ENCODE measurements at places on chromosomes 11 and 22.

DNA sequence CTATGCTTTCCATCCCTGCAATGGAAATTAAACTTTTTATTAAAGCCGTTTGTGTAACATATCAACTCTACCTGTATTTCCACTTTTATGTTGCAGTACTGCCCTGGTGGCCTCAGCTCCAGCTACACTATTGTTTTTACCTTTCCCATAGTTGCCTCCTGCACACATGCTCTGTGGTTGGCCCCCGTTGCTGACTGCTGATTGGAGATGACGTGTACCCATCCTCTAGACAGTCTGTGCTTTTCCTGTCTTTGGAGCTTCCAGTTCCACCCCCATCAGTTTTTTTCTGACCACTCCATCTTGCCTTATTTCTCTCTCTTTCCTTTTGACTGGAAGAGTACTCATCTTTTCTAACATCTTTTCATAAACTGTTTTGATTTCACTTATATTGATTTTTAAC is 123.8 kb downstream of the TEAD1 start:
- DNase-seq, result no peak

GRCh38 chr11:20597680-20598484 is 1.5 kb upstream of the SLC6A5 start:
- DNase-seq, result no peak

- DNase-seq, result no peak
Measured at GRCh38 chr11:79822766-79823165, 381.9 kb upstream of the TENM4 start.

GRCh38 chr22:30195245-30196140 is 51.1 kb downstream of the LIF start:
- DNase-seq, result no peak

DNA sequence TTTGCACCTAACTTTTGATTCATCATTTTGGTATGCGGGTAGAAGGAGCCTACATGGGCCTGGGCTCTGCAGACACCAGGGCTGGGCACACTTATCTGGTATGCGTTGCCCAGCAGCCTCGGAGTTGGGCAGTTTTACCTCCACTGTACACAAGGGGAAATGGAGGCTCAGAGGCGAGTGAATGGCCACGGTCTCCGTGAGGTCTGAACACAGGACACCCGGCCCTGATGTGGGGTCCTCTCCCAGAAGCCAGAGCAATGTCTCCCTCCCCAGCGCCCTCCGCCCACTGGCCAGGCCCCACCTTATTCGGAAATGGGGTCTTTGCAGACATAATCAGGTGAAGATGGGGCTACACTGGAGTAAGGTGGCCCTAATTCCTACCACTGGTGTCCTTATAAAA is 43.7 kb downstream of the OSBPL5 start:
- DNase-seq, result no peak

DNA sequence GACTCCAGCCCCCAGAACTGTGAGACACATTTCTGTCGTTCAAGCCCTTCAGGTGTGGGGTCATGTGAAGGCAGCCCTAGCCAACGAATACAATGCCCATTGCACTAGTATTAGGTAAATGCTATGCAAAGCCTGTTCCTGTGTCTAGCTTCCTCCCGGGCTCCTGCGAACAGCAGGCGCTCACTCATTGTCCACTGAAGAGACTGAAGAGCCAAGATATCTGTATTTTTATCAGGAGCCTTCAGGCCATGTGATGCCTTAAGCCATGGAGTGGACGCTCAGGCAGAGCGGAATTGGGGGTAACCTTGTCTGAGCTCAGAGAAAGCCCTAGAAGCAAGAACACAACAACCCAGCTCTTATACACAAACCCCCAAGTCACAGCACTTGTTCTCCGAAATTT is 4.2 kb upstream of the TMPRSS6 start:
- DNase-seq, result no peak

GRCh38 chr11:66080055-66080817 is 10.2 kb downstream of the PACS1 start:
- peak; percentile 78 for DNase-seq

- no peak for DNase-seq
Measured at GRCh38 chr11:12496181-12497025, 119.0 kb downstream of the PARVA start.

- no peak for DNase-seq
Measured at GRCh38 chr11:6094186-6094585, 13.3 kb upstream of the OR56B4 start.

GRCh38 chr22:25747245-25747944 is 5.4 kb downstream of the MYO18B start:
- peak; percentile 91 for DNase-seq

GRCh38 chr11:2995893-2996554 is 3.9 kb upstream of the NAP1L4 start:
- DNase-seq, result no peak

GRCh38 chr22:37007651-37008050 is 11.6 kb downstream of the TST start:
- DNase-seq, result no peak

DNA sequence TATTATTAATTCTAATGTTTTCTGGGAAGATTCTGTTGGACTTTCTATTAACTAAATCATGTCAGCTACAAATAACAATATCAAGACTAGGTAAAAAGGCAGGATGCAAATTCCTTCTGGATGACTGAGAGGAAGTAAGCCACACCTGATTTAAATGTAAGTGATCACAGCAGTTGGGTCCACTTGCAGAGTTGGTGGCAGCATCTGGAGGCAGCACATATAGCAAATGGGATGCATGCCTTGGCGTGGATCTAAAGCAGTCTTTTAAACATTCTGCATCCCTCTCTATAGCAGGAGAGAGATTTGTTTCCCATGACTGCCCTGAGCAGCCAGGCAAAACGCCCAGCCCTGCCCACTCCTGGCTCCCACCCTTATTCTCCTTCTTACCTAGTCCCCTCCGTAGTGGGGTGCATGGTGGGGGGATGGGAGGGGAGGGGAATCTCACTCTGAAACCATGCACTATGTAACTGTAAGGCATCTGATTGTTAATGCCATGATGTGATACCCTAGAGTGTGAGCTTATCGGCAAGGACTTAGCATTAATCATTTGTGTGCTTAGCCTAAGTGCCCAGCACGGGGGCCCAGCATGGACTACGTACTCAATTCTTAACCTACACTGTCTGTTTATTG is 130.3 kb downstream of the EFCAB6 start:
- DNase-seq, result no peak

GRCh38 chr11:115739878-115740277 is 235.7 kb upstream of the CADM1 start:
- DNase-seq, result no peak

- no peak for DNase-seq
Measured at GRCh38 chr11:30605036-30605605, 19.0 kb upstream of the MPPED2 start.

- DNase-seq, result no peak
Measured at GRCh38 chr11:76293189-76293631, 86.9 kb upstream of the WNT11 start.

DNA sequence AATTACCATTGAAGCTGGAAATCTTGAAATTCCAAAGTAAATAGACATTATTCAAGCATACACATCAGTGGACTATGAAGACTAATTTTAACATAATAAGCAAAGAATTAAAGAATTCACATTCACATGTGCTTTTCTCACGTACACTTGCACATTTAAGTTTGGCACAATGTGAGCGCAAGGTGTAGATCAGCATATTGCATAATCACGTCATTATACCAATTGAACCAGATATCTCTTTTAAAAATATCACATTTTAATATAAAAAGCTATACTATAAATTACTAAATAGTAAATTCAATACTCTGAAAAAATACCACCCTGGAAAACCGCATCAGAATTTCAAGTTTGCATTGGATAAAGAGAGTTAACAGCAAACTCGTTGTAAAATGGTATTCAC is 60.7 kb downstream of the SESN3 start:
- DNase-seq, result no peak

DNA sequence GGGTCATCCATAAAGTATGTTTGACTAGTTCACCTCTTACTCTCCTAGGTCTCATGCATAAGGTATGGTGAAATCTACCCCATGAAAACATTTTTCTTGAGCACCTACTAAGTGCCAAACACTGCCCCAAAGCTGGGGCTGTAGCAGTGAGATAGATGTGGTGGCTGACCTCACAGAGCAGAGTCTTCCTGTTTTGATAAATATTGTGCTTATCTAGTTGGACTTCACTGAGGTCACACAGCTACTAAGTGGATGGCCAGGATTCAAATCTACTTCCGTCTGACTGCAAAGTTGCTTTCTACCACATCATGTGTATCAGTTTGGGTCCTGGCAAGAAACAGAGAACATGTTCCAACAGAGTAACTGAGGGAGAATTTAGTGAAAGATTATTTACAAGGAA is 6.4 kb upstream of the HTATIP2 start:
- DNase-seq, result no peak

DNA sequence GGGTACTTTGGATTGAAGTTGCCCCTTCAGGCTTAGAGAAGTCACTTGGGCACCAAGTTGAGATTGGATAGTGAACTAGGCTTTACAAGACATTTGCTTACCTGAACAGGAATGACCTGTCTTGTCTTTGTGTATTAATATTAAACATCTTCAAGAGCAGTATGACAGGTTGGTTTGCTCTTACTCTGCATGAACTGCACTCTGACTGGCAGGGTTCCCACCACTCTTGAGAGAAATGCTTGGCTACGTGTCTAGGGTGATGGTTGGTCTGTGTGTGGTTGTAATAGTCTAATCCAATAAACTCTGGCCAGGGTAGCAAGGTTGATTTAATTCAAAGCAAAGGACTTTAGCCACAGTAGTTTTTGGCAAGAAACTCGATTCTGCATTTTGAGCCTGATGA is 20.1 kb upstream of the SPTBN2 start:
- DNase-seq, result no peak

DNA sequence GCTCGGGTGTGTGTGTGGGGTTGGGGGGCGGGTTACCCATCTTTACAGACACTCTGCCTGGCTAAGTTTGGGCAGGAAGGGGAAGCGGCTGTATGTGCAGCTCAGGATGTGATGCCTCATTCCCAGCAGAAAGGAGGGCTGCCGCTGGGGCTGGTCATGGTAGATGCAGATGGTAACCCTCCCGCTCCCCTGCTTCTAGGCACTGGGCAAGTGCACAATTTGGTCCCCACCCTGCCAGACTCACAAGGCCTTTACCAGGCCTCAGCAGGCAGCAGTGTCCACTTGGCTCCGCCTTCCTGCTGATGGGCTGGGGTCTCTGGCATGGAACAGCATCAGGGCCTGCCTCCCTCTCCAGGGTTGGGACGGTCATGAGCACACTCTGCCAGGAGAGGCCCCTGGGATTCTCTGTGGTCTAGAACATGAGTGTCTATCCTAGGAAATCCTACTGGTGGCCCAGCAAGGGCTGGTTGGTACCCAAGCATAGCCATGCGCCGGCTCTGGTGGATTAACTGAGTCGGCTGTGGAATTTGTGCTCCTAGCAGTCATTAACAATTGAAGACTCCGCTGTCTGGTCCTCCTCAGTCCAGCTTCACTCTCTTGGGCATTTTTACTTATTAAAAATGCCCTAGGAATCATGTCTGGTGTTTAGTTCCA is 4.2 kb downstream of the LMO1 start:
- DNase-seq, result no peak

GRCh38 chr22:39297490-39298240 is 21.8 kb downstream of the RPL3 start:
- DNase-seq, result no peak

GRCh38 chr22:41252365-41252764 is 11.6 kb upstream of the CHADL start:
- no peak for DNase-seq

DNA sequence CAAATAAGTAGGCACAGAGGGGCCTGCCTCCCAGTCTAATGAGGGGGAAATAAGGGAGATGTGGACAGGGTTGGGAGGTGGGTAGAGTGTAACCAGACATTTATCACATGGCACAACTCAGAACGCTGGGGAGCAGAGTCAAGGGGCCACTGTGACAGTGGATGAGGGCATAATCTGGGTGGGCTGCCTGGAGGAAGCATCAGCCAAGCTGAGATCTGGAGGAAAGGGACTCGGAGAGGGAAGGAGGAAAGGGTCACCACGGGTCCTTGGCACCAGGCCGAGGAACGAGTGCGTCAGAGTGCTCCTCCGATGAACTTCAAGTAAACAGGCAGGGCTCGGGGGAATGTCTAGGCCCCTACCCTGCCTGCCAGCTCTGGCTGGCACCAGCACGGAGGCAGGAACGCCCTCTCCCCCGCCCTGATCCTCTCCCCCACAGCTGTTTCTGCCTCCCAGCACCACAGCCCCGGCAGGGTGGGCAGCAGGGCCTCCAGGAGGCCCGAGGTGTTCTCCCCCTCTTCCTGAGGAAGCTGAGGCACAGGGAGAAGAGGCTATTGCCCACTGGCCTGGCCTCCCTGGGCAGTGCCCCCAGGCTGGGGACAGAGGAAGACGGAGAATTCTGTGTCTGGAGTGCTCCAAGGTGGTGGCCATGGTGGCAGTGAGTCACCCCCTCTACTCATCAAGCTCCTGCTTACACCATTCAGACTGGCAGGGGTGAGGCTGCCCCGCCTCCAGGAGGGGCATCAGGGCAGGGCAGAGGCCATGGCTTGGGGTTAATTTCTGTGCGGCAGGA is 4.2 kb downstream of the ALDH3B1 start:
- DNase-seq, result peak; percentile 84

DNA sequence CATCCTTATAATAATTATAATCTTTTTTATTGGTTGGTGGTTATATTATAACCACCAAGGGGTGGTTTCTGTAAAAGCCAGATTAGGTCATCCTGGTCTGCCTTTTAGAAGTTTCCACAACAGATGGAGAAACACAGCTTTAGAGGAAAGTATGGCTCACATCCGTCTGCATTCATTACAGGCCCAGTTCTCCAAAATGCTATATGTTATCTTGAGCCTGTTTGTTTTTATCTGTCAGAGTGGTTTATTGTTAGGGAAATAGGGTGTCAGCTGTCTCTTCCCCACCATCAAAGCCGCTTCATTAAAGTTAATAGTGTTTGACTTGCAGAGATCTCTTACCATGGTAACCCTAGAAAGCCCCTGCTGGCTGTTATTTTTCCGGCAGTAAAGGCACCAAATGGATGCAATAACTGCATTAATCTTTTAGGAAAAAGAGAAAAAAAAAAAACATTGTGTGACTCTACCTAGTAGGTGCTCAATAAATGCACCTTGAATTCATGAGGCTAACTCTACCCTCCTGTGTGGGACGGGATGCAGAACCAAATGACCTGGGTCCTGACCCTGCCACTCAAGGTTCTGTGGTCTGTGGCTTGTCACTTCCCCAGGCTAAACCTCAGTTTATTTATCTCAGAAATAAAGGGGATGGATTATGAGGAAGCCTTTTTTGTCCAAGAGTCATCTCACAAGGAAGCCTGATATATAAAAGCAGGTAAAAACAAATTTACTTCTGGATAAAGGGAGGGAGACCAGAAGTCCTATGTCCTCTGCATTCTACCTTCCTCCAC is 118.3 kb downstream of the WT1 start:
- peak; percentile 38 for DNase-seq

GRCh38 chr11:75240311-75241035 is at the start of gene TPBGL:
Gene TPBGL, plus strand, starts transcription at chr11:75240774. Its CDS starts 276 bp downstream, at chr11:75241050.
- no peak for DNase-seq

GRCh38 chr11:46456269-46457001 is 64.9 kb upstream of the CHRM4 start:
- no peak for DNase-seq

- no peak for DNase-seq
Measured at GRCh38 chr11:2995031-2995561, 3.0 kb upstream of the NAP1L4 start.
